ENCODE measurements at places on chromosomes 3 and 15.

DNA sequence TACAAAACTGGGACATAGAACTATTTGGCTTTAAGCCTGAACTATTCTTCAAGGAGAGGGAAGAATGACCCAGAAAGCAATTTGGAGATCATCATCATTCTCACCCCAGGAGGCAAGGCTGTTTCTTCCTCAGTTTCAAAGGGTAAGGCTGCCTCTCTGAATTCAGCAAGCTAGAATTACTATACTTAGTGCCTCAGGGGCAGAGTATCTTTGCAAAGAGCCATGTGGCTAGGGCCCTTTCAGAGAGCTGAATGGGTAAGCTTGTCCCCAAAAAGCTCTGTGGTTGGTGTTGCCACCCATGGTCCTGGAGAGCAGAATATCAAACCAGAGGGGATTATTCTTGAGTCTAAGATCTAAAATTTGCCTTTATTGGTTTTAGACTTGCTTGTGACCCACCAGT is 720.3 kb upstream of the ARPP21 start:
- no peak for DNase-seq

DNA sequence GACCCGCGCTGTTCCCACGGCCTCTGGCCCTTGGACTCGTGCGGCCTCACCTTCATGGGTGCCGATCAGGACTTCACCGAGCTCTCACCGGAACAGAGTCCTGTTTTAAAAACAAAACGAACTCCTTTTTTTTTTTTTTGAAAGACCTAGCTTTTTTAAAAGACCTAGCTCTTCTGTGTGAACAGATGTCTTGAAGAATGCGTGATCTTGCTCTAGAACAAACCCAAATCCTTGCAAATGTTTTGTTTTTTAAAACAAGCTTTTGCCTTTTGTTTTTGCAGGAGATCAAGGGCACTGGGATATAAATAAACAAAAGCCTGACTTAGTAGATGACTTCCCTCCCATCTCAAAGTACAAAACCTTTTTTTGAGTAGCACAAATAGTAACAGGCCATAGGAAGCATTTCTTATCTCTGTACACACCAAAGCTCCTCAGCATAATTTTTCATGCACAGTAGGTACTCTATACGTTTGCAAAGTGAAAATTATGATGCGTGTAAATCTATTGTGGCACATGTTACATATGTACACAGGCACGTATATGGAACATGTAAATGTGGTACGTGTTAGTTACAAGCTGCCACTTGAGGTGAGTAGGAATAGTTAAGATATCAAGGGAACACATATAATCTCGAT is 1.1 kb upstream of the MSL2 start:
- no peak for DNase-seq

GRCh38 chr15:76206325-76206976 is 104.8 kb downstream of the ETFA start:
- DNase-seq = no peak

- DNase-seq = no peak
Measured at GRCh38 chr3:308597-309321, 112.2 kb downstream of the CHL1 start.

- no peak for DNase-seq
Measured at GRCh38 chr15:100728371-100729201, 126.2 kb downstream of the ASB7 start.

DNA sequence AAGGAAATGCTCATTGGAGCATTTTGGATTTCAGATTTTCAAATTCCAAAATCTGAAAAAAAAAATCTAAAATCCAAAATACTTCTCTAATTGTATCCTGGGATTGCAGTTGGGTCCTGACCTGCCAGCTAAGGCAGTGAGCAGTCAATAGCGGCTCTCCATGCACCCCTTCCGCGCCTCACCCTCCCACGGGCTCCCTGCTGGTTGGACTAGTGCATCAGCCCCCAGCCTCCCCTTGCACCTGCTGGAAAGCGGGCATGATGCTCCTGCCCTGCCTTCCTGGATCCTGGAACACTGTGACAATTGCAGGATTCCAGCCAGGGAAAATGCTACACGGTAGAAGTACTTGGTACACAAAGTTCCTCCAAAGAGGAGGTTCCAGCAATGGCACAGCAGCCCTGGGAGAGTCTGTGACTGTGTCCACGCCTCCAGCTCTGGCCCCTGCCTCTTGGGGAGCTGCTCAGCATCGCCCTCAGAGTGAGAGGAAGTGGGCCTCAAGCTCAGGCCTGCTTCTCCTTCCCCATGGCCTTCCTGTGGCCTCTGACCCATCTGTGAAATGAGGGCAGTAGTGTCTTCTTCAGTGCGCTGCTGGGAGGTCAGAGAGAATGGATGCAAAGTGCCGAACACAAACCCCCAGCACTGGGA is 39.5 kb upstream of the CHRNB4 start:
- DNase-seq = no peak

- DNase-seq = no peak
Measured at GRCh38 chr15:78216276-78217104, 17.9 kb downstream of the ACSBG1 start.

GRCh38 chr3:46440531-46441294 is 24.0 kb downstream of the LTF start:
- no peak for DNase-seq

DNA sequence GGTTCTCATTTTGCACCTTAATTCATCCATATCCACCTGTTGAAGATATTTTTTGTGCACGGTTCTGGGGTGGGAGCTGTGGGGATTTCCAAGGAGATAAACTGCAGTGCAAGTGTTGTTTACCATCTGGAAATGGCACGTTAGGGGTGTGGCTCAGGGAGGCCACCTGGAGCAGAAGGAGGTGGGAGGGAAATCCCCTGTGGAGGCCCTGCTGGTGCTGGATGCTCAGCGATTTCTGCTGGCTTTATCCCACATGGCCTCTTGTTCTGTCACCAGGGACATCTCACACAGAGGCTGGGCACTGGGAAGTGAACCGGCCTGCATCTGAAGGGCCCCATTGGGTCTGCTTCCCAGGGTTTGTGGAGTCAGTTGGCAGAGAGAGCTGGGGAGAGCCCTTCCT is 24.3 kb downstream of the TRPM1 start:
- no peak for DNase-seq

DNA sequence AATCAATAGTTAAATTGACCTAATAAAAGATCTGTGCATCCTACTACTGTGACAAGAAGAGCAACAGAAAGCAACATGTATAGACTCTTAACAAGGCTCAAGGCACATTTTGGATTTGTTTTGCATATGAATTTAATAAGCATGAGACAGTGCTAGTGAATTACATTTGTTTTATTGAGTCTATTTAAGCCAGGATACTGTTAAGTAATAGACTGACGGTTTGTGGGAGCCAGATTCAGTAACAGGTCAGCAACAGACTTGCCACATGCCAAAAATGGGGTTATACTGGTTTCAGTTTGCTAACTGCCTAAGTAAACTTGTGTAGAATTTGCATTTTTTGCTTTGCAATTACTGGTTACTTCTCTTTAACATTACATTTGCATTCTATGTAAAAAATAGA is 54.0 kb downstream of the MBNL1 start:
- no peak for DNase-seq

- DNase-seq = no peak
Measured at GRCh38 chr3:99419116-99419515, 219.3 kb upstream of the COL8A1 start.

DNA sequence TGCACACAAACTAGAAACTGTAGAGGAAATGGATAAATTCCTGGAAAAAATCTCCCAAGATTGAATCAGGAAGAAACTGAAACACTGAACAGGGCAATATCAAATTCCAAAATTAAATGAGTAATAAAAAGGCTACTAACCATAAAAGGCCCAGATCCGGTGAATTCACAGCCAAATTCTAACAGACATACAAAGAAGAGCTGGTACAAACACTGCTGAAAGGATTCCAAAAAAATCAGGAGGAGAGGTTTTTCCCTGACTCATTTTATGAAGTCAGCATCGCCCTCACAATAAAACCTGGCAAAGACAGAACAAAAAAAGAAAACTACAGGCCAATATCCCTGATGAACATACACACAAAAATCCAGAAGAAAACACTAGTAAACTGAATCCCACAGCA is 462.4 kb upstream of the THBS1 start:
- no peak for DNase-seq

- no peak for DNase-seq
Measured at GRCh38 chr3:8446845-8447244, 54.8 kb upstream of the LMCD1 start.

Data from activated CD4-positive, CD25-positive, alpha-beta regulatory T cell treated with anti-CD3 and anti-CD28 coated beads, Interleukin-2, amount 50 U/mL, for 16 hours (primary cell).